ENCODE measurements at places on chromosomes 6 and 20. TPM values are rescaled to one million over a fixed set of nuclear protein-coding genes. Genes with fewer than 3 reads are reported as not detected.

The MAFB gene
- 0.79 TPM for total RNA-seq

The KIF25 gene
- not detected for total RNA-seq

The COX4I2 gene
- total RNA-seq, result not detected

The SNAI1 gene
- 11.3 TPM for total RNA-seq

The SLC26A8 gene
- not detected for total RNA-seq

The ECT2L gene
- not detected for total RNA-seq

The RNF8 gene
- 12.6 TPM for total RNA-seq

The CDSN gene
- total RNA-seq, result not detected

The LRRC1 gene
- 8.9 TPM for total RNA-seq

The ZNF318 gene
- 7.0 TPM for total RNA-seq

The LRRC73 gene
- total RNA-seq, result not detected

The DDX43 gene
- 0.53 TPM for total RNA-seq

The MLN gene
- total RNA-seq, result not detected

The C20orf144 gene
- total RNA-seq, result 0.05 TPM

The IL17F gene
- total RNA-seq, result not detected

The KATNA1 gene
- 19.3 TPM for total RNA-seq
